Panc1 (cell line): ENCODE measurements at places on chromosomes 3 and 15.

DNA sequence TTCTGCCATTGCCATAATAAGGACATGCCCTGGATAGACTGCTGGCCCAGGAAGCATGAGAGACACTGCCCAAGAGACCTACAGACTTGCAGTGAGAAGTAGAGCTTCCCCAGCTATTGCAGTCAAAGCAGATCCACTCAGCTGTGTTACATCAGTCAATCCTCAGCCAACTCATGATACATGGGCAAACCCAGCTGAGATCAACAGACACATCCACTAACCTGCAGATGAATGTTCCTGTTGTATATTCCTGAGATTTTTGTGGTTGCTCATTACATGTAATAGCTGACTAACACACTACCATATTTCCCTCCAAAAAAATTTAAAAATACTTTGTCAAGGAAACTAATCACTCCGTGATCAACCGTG, 68.6 kb downstream of the DCLK3 start:
- no peak for DNase-seq

DNA sequence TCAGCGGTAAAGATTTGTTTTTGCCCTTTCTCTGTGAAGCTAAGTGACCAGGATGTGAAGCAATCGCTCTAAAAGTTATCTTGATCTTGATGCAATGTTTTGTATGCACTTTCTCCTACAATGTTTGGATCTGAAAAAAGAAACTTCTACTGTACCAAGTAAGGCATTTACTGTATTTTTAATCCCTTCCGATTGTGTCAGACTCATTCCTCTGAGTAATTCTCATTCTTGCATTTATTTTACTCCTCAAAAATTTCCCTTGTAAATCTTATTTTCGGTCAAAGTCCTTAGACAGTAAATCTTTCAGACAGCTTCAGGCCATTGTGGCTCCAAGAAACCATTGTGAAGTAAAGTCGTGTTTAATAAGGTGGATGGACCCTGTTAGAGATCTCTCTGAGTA, 141.9 kb downstream of the TP63 start:
- no peak for DNase-seq

GRCh38 chr15:49842031-49842730, 221.3 kb downstream of the DTWD1 start:
- DNase-seq, result no peak

- DNase-seq, result no peak
Observed at GRCh38 chr3:23399221-23399620, 196.1 kb downstream of the UBE2E2 start.

DNA sequence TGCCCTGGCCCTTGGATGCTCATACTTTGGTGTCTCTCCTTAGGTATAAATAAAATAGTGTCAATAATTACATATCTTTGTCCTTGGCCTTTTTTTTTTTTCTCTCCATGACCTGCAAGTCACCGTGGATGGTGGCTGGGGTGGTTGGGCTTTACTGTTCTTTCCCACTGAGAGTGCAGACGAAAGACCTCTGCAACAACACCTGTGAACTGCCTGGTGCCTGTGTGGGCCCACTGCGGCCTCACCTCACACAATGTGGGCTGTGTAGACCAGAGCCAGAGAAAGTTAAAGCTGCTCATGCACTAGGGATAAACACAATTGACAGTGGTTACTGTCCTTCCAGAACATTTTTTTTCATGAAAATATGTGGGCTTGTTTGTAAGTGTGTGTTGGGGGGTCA, 39.0 kb downstream of the CCDC32 start:
- DNase-seq, result no peak

GRCh38 chr15:90365414-90366055, 13.5 kb downstream of the ZNF774 start:
- no peak for DNase-seq

- no peak for DNase-seq
Observed at GRCh38 chr15:33279613-33280205, 31.1 kb upstream of the RYR3 start.

- DNase-seq, result no peak
Observed at GRCh38 chr3:46100812-46101211, 73.5 kb upstream of the XCR1 start.

DNA sequence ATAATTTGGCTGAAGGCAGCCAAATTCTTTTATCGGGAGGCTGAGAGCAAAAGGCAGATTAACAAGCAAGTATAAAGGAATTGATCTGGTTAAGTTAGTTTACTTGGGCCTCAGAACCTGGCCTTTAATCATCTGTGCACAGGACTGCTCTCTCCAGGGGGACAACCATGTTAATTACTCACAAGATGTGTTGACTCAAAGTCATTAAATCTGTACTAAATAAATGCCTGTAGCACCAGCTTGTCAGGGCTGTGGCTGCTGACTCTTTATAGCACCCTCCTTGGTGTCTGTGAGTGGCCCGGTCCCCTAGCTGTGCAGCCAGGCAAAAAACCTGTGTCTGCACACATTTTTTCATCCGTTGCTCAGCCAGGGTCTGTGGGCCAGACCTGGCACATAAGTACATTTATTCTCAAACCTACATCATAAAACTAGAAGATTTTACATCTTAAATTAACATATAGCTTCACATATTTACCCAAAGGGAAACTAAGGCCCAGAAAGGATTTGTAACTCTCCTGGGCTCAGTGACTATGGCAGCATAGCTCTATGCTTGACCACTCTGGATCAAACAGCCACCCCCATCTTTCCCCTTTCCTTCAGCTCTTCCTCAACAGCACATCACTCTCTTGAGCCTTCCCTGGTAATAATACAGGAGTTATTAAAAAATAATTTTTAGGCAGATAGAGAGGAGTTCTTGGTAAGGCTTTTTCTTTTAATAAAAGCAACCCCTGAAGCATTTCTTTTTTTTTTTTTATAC, 51.4 kb downstream of the NCEH1 start:
- DNase-seq, result peak; percentile 75

DNA sequence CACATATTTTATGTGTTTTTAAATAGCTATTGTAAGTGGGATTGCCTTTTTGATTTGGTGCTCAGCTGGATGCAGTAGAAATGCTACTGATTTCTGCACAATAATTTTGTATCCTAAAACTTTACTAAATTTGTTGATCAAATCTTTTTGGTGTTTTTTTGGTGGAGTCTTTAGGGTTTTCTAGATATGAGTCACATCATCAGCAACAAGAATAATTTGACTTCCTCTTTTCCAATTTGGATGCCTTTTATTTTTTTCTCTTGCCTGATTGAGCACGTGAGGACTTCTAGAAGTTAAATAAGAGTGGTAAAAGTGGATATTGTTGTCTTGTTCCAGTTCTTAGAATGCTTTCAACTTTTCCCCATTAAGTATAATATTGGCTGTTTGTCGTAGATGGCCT, 51.3 kb downstream of the TLNRD1 start:
- DNase-seq, result no peak

DNA sequence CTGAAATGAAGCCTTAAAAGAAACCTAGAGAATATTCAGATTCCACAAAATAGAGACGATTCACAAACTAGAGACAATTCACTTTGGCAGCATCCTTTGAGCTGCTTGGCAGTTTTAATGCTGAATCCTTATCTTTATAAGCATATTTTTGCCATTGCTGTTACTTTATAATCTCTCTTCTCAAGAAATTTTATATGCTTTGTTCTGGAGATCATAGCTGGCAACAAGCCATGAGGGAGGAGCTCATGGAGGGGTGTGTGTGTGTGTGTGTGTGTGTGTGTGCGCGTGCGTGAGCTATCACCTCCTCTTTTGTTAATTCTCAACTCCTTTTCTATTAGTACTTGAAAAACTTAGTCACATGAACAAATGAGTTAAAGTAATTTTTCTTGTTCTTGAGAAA, 495.0 kb upstream of the RGMA start:
- DNase-seq, result no peak

DNA sequence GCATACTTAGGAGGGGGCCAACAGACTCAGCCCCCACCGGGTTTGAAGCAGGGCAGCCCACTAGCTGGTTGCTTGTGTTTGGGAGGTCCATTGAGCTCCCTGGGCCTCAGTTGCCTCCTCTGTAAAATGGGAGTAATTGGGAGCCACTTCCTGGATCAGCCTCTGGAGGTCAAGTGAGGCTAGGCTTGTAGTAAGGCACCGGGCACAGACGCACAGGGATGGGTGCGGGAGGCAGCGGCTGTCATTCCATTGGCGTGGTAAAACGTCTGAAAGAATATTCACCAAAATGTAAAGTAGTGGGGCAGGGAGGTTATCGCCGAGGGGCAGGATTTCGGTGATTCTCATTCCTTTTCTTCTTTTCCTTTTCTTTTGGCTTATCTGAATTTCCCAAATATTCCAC, 64.6 kb downstream of the TLE3 start:
- DNase-seq, result no peak

DNA sequence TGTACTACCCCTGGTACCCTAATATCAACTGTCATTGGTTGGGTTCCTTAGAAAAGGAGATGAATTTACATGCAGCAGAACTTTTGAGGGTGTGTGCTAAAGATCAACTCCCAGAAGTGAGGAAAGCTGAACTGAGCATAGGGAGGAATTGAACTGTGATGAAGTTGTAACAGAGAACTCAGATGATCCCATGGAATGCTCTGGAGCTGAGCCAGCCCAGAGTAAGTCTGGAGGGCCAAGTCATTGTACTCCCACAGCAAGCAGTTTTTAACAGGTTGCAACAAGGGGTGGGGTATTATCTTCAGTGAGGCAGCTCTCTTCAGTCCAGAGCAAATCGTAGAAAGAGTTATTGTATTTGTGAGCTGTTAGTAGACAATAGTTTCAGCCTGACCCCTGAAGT, 572.3 kb downstream of the PYDC2 start:
- no peak for DNase-seq

DNA sequence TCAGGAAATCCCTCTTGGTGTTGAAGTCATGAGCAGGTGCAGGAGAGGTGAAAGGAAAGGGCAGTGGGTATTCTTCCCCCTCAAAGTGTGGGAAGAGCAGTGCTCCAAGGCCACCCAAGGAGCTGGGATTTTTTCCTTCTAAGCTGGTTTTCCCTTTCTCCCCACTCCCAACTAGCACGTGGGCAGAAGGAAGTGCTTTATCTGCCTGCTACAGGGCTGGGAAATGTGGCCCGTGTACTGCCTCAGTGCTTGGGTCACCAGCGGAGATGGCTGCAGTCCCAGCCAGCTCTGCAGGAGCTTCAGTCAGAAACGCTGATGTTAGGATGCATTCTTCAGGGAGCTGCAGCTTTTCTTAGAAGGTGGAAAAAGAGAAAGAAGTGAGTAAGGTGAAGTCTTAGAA, 99.2 kb downstream of the CACNA1D start:
- no peak for DNase-seq

- no peak for DNase-seq
Observed at GRCh38 chr3:149625795-149626194, 32.0 kb downstream of the WWTR1 start.

- peak; percentile 17 for DNase-seq
Observed at GRCh38 chr3:182795389-182795782, 2.1 kb downstream of the ATP11B start.

DNA sequence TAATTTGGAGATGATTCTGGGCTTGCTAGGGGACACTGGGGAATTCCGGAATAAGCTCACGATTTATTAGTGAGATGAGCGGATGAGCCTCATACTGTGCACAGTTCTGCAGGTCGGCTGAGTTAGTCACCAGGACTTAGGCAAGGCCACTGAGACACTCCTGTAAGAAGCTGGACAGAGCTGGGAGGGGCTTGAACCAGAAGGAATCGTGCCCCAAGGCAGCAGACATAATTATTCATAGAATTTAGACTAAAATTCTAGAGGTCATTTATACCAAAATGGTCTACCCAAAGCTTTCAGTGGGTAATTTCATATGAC, 121.4 kb downstream of the VGLL4 start:
- no peak for DNase-seq

GRCh38 chr3:72559385-72559784, 288.9 kb downstream of the SHQ1 start:
- DNase-seq, result no peak

- no peak for DNase-seq
Observed at GRCh38 chr3:196886144-196886543, 18.4 kb downstream of the SENP5 start.

- DNase-seq, result no peak
Observed at GRCh38 chr15:26555898-26556297, 217.0 kb downstream of the GABRB3 start.
